Activated T-helper 1 cell treated with anti-CD3 and anti-CD28 coated beads, Interleukin-12 subunit alpha, Interleukin-12 subunit beta, Interleukin-2, Interleukin-4 antibody, amounts not matched to agents 30 ng/mL and 10 ng/mL and 1 ng/mL, durations not matched to agents 14 hours and 24 hours and 36 hours (primary cell): ENCODE measurements at places on chromosomes 7 and 10.

DNA sequence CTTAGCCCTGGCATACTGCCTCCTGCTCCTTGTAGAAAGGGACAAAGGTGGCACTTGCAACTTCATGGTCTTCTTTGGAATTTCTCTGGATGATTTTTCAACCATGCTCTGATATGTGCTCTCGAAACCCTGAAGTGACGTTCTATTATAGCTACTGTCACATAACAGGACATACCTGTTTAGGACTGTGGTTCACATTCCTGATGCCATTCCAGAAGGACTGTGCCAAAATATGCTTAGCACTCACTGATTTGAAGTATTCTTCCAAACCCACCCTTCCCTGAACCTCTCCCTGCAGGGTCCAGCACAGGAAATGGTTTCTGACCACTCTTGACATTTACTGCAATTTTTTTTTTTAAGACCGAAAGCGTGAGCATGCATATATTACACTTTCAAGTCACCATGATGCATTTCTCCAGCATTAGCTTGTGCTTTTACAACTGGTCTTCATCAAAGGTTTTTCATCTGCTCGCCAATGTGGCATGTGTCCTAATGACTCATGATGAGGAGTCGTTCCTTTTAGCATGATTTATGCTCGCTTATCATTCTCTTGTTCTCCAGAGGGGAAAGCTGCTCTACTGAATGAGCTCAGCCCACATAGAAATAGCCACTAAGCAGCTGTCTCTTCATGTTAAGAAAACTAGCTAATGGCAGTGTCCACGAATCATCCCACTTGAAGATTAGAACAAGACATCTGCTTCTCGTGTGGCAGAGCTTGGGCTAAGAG is 135.2 kb downstream of the ADAM12 start:
- DNase-seq, result no peak

- DNase-seq, result no peak
These were observed 1260.3 kb downstream of the XPNPEP1 start for GRCh38 chr10:108662975-108663374.

GRCh38 chr7:13990319-13990983 is 985 bp upstream of the ETV1 start:
- peak; percentile 2 for DNase-seq

DNA sequence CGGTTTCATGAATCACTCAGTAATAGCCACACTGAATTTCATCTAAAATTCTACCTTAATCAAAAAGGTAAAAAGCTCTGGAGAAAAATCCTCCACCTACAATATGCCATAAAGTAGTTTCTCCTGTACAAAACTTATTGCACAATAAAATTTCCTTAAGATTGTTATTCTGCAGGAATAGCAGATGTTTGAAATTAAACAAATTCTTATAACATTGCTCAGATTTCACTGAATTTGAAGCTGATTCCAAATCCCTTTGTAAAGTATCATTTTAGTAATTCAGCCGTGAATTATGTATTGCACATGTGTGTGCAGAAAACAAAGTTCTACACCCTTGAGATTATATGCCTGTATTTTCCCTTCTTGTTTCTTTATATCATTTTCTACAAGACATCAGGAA is 123.8 kb downstream of the AMPH start:
- DNase-seq, result no peak

GRCh38 chr7:55157764-55158105 is 138.9 kb downstream of the EGFR start:
- no peak for DNase-seq

DNA sequence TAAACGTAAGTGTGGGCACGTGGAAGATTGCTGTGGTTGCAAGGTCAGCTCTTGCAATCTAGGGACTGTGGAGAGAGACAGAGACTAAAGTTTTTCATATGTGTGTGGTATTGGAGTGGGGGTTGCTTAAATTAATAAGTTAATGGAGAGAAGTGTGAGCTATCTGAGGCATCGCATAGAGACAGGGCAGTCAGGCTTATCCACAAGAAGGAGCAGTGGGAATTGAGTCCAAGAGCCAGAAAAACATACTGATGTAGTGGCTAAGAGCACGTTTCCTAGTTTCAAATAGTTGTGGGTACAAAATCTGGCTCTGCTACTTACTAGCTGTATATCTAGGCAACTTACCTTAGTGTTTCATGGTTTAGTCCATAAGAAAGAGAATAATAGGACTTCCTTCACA is 65.8 kb downstream of the SORCS3 start:
- no peak for DNase-seq

GRCh38 chr10:12156367-12157123 is 27.1 kb downstream of the SEC61A2 start:
- no peak for DNase-seq

DNA sequence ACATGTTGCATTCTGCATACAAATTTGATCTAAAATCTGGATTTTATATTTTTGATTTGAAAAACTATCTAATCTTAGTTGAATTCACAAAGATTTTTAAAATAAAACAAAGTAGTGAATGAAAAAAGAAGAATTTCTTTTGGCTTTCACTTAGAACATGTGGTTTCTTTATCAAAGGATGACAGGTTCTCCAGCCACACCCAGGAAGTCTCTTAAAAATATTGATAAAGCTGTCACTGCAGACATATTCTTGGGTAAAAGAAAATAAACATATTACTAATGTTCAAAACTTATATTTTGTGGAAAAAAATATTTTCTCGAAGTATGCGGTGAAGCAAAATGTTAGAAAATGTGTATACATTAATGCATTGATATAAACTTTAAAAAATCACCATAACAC is 44.3 kb downstream of the ARL4A start:
- no peak for DNase-seq

DNA sequence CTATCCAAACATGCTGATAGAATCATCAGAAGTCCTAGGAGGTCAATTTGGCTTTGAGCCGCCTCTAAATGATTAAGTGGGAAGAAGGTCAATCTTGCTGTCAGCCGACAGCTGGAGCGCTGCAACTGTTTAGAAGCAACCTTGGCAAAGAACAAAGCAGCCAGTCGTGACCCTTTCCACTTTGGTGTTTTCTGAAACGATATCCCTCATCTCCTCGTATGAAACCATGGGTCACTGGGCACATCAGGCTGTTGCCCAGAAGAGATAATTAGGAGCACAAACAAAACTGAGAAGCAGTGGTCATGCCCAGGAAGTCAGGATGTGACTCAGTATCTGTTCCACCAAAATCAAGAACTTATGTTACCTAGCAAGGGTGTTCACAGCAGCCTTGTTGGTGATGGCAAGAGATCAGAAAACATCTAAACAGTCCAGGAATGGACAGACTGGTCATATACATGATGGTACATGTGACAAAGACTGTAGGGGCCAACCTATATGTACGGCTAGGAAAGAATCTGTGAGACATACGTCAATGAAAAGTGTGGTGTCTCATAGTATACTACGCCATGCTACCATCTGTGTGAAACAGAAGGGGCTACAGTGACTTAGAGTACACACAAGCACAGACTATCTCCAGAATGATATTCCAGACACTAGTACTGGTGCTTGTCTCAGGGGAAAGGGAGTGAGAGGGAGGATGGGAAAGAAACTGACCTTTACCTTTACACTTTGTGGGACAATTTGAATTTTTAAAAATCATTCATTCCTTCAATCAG is 22.4 kb downstream of the STN1 start:
- DNase-seq, result no peak

GRCh38 chr10:110023785-110024465 is 16.1 kb downstream of the ADD3 start:
- no peak for DNase-seq

- no peak for DNase-seq
These were observed 22.2 kb downstream of the ZNF467 start for GRCh38 chr7:149751043-149751775.

DNA sequence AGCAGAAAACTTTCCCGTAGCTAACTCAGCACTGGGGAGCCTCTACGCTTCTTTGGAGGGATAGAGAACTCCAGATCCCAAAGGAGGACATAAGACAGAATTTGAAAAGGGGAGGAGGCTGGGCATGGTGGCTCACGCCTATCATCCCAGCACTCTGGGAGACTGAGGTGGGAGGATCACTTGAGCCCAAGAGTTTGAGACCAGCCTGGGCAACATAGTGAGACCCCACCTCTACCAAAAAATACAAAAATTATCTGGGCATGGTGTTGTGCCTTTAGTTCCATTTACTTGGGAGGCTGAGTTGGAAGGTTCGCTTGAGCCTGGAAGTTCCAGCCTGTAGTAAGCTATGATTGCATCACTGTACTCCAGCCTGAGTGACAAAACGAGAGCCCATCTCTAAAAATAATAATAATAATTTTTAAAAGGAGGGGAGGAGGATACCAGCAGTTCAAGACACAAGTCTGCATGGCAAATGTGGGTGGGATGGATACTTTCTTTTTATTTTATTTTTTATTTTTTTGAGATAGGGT is 165.9 kb upstream of the SH2B2 start:
- DNase-seq, result no peak

DNA sequence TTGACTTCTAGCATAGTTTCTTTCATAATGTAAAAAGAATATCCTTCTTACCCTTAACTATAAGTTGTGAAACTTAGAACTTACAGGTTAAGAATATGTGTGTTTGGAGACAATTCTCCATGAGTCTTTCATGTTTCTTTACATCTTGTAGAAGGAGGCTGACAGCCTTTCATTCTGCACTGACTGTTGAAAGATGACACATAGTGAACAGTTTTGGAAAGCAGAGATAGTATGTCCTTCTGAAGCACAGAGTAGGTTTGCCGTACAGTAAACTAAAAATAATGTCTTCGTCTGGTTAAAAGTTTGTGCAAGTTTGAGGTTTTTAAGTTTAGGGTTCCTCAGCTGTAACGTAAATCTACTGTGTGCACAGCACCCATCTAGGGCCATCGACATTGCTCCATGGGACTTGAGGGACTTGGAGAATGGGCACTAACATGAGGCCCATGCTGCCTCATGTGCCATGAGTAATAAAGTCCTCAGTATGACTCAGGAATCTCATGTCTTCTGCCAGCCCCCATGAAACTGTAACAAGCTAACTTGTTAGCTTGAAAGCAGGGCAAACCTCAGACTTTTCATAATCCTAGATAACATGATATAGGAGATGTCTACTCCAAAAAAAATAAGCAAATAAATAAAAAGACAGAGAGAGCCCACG is 24.5 kb upstream of the ELAPOR2 start:
- DNase-seq, result no peak

GRCh38 chr7:149773446-149774236 is at the start of gene ZNF467:
Gene ZNF467 (minus strand): TSS chr7:149773588. CDS start chr7:149771032, 2,556 bp downstream.
- DNase-seq, result no peak

GRCh38 chr10:52383088-52383487 is 69.0 kb downstream of the DKK1 start:
- no peak for DNase-seq

DNA sequence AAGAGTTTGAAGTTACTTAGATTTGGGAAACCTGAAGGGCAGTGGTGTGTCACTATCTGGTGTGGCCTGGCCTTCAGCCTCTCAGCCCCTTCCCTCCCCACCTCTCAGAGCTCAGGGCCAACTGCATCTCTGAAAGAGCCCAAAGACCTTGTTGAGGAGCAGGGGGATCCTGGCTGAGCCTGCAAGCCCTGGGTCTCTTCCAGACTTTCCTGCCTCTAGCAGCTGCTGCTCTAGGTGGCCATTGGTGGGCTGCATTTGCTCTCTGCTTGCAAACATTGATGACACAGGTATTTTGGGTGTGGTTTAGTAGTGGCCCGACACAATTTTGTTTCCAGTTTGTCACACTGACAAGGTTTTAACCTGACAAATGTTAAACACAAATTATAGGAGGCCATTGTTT is 3.1 kb upstream of the UPP1 start:
- DNase-seq, result no peak

DNA sequence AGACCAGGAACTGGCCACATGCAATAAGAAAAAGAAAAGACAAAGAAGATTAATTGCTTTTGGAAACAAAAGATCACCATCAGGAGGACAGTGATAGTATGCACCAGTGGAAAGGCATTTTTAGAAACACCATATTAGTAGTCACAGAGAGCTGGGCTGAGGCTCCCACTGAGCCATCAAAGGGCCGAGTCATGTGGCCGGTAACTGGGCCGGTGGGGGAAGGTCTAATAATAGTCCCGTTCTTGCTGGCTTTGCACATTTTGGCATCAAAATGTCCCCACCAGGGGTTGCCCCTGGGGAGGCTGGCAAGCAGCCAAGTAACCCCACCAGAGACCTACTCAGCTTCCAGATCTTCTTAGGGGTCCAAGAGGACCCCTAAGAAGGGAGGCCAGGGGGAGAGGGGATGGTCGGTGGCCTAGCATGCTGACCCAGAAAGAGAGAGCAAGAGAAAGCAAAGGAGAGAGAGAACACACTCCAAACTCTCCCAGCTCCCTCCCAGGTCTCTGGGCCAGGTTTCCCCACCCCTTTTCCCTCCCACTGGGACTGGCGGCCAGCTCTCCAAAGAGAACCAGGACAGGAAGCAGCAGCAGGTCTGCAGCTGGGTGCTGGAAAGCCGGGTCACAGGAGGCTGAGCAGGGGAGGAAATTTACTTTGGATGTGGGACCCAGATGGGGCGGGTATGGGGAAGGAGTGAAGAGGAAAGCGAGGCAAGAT is 70.2 kb upstream of the FGFR2 start:
- no peak for DNase-seq

DNA sequence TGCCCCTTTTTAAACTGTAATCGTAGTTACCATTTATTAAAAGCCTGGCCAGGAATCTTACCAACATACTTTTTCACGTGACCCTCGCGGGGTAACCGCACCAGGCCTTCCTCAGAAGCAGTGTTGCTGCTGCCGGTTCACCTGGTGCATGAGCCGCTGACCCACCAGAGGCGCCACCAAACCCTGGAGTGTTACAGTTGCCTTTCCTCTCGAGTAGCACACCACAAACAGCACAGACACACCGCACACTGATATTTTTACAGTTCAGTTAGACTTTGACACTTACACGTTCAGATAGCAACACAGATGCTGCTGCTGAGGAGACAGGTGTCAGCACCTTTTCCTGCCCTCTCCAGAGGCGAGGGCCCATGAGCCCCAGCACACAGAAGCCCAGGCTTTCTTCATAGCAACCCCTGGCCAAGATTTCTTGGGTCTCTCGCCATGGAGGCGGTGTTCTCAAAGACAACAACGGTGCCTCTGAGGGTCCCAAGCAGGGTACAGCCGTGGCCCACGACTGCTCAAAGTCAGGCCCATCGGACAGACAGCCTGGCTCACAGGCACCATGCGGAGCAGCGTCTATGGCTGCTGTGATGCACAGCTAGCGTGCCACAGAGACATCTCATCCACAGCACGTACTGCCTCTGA is 123.1 kb downstream of the DIP2C start:
- DNase-seq, result no peak
